ENCODE measurements at places on chromosomes 4 and X.

DNA sequence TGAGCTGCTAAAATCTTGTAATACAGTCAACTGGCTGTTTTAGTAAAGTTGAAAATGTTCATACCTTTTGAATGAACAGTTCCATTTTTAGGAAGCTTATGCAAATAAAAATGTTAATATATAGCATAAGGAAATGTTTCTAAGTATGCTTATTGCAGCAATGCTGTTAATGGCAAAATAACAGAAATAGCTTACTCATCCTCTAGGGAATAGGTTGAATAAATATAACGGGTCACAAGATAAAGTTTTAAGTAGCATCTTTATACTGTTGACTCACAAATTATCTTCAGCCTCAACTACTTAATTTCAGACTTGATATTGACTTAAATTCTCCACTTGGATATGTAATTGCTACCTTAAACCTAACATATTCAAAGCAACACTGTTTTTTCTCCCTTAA is 27.7 kb downstream of the HERC3 start:
- no peaks in the 10 kb centered on the region for H3K27me3 ChIP-seq
- no peaks in the 10 kb centered on the region for H3K36me3 ChIP-seq
- no peak for DNase-seq
- no peak overlapping the region for H3K27ac ChIP-seq

- no peaks in the 10 kb centered on the region for H3K4me1 ChIP-seq
- no peak overlapping the region for H3K27ac ChIP-seq
- no peaks in the 10 kb centered on the region for H3K27me3 ChIP-seq
These were observed 2.4 kb downstream of the TFDP3 start for GRCh38 chrX:133215747-133216146.

DNA sequence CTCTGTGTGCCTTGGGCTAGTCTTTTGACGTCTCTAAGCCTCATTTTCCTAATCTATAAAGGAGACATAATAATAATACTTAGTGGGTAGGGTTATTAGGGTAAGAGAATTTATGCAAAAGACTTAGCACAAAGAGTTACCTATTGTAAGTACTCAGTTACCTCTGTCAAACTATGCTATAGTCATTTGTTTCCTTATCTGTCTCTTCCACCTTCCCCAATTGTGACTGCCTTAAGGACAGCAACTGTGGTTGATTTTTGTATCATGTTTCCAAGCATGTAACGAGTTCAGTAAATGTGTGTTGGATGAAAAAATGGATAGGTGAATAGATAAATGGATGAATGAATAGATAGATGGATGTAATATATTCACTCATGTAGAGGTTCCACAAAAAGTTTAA is 48.1 kb downstream of the WDR19 start:
- H3K36me3 ChIP-seq: peaks cover 30% of the 10 kb centered on the region
- H3K27me3 ChIP-seq: no peaks in the 10 kb centered on the region
- no peak for DNase-seq
- H3K27ac ChIP-seq: no peak overlapping the region

DNA sequence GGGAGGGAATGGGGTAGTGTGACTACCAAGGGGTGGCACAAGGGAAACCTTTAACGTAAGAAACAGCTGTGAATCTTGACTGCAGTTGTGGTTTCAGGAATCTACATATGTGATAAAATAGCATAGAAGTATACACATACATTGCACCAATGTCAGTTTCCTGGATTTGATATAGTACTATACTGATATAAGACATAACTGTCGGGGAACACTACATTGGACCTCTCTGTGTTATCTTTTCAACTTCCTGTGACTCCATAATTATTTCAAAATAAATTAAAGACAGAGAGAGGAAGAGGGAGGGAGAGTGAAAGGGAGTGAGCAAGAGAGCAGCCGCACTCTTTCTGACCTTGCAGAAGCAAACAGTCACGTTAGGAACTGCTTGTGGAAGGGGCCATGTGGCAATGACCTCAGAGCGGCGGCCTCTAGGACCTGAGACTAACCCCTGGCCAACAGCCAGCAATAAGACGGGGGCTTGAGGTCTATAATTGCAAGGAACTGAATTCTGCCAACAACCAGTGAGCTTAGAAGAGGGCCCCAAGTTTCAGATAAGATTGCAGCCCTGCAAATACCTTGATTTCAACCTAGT is 47.4 kb downstream of the NALF2 start:
- H3K4me1 ChIP-seq: no peaks in the 10 kb centered on the region
- no peak overlapping the region for H3K27ac ChIP-seq
- H3K27me3 ChIP-seq: no peaks in the 10 kb centered on the region

DNA sequence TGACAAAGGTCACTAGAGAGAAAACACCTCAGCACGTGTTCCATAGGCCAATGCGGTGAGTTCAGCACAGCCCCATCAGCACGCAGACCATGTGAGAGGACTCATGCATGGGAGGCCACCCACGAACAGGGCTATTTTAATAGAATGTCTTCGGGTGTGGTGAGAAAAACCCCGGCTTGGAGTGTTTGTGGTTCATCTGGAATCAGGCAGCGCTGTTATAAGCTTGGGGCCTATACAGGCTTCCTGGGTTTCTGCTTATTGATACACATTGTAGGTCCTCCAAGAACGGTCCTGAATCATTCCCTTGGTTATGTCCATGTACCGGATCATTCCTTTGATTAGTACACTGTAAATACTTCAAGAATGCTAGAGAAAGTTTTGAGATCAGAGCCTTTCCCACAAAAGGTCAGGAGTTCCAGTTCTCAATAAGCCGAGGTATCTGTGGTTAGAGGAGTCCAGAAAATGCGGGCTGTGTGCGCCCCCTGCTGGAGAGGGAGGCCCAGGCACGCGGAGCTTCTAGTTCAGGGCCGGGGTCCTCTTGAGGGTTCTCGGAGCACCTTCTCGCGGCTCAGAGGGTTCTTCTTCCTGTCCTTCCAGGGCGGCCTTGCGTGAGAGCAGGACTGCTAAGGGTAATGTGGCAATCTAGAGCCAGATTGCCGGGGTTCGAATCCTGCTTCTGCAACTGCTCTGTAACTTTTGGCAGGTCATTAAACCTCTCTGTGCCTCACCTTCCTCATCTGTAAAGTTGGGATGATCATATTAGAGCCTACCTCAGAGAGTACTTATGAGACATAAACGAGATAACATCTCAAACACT is 51.8 kb downstream of the TLR10 start:
- no peaks in the 10 kb centered on the region for H3K27me3 ChIP-seq
- peaks cover 17% of the 10 kb centered on the region for H3K4me1 ChIP-seq
- peak; percentile 88 for DNase-seq
- H3K27ac ChIP-seq: no peak overlapping the region

- DNase-seq: peak; percentile 85
- H3K27ac ChIP-seq: peak overlapping the region; percentile 70
- H3K4me1 ChIP-seq: peaks cover 13% of the 10 kb centered on the region
- H3K27me3 ChIP-seq: no peaks in the 10 kb centered on the region
- H3K4me3 ChIP-seq: peak overlapping the region; percentile 30
These were observed 93.6 kb upstream of the RASGEF1B start for GRCh38 chr4:81565142-81565870.
